Fibroblast of lung (primary cell): ENCODE measurements at places on chromosomes 12 and 14. TPM values are rescaled to one million over a fixed set of nuclear protein-coding genes. Genes with fewer than 3 reads are reported as not detected.
A peak's percentile ranks its signal among the peaks of the same experiment; 100 is the strongest.

AKAP5 gene
- 0.17 and 0.26 TPM in 2 replicates for total RNA-seq

DNA sequence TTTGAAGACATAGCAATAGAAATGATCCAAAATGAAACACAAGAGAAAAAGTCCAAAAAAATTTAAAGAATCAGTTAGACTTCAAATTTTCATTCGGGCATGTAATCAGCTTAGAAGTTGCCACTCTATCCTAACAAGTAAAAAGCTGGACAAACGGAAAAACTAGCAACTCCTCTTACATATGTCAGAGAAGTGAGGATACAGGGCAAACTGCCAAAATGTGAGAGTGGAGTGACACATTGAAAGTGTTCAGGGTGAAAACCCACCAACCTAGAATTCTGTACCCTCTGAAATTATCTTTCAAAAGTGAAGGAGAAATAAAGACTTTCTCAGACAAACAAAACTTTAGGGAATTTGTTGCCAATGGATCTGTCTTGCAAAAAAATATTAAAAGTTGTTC, 42.0 kb upstream of the CHPT1 start:
- no peak for DNase-seq

- no peak for DNase-seq
Observed at GRCh38 chr14:20472536-20473169, 3.4 kb downstream of the PNP start.

GRCh38 chr14:100644784-100645183, 57.6 kb upstream of the BEGAIN start:
- no peak for DNase-seq

KCNC2 gene
- total RNA-seq, result not detected in 2 replicates

SCNN1A gene
- total RNA-seq, result under 0.01 and 0.26 TPM in 2 replicates

DNA sequence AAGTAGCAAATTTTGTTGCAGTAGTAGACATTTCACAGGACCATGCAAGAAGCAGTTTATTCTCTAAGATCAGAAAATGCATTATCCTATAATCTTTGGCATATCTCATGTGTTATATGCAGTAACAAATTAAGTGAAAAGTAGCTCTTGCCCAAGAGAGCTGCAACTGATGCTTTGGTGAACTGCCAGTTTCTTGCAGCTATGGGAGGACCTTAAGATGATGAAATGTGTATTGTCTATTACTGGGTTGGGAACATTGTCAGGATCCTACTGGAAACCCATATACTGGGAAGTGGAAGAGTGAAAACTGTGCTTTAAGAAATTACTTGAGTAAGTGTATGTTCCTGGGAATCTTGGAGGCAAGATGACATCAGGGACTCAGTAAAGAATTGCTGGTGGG, 238.8 kb downstream of the DACT1 start:
- no peak for DNase-seq

FAM90A1 gene
- total RNA-seq, result 0.26 and 0.33 TPM in 2 replicates

DNA sequence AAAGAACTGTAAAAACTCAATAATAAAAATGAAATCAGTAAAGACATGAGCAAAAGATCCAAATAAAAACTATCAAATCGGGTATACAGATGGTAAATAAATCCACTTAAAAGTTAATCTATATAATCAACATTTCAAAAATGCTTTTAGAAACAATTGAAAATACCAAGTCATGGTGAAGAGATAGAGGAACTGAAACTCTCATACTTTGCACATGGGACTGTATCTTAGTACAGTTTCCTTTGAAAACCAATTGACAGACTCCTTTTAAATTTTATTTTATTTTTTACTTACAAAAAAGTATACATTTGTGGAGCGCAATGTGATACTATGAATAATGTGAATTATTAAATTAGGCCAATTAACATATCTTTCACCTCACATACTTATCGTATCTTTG, 98.6 kb upstream of the FAR2 start:
- DNase-seq, result no peak

DNA sequence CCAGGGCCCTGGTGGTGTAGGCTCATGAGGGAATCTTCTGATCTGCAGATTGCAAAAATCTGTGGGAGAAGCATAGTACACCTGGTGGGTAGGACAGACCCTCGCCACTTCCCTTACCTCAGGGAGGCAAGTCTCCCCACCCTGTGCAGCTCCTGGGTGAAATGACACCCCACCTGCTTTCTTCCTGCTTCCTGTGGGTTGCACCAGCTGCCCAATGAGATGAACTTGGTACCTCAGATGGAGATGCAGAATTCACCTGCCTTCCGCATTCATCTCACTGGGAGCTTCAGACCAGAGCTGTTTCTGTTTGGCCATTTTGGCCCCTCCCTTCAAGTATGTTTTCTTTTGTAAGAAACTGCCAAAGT, 4.7 kb downstream of the CLEC2D start:
- no peak for DNase-seq

GLT1D1 gene
- under 0.01 TPM in 2 replicates for total RNA-seq

POTEM gene
- total RNA-seq, result not detected in 2 replicates

GRCh38 chr14:51527073-51527472, 124.6 kb upstream of the FRMD6 start:
- DNase-seq, result peak; percentile 83

- DNase-seq, result no peak
Observed at GRCh38 chr12:115421796-115422709, 738.1 kb upstream of the TBX3 start.

OTOGL gene
- total RNA-seq, result under 0.01 and 0.17 TPM in 2 replicates

MOK gene
- total RNA-seq, result 3.6 and 4.3 TPM in 2 replicates

- no peak for DNase-seq
Observed at GRCh38 chr12:44295958-44296623, 460.2 kb downstream of the TMEM117 start.

DNA sequence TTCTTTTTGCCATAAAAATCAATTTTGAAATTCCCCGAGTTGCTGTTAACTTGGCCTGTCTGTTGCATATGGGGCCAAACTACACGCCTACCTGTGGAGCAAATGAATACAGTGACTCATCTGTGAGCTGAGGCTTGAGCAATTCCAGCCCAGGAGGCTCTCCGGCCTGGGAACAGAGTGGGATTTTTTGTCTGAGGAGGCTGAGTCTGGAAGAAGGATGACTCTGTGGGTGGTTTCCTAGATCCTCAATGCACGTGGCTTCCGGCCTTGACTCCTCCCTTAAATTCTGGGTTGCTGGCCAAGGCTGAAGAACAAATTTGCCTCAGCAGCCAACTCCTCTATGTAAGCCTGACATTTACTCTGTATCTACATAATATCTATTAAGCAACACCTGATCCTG, 124.1 kb downstream of the SSPN start:
- peak; percentile 96 for DNase-seq

- no peak for DNase-seq
Observed at GRCh38 chr14:105163040-105163742, 5.4 kb downstream of the JAG2 start.

HOXC12 gene
- total RNA-seq, result not detected in 2 replicates

DNA sequence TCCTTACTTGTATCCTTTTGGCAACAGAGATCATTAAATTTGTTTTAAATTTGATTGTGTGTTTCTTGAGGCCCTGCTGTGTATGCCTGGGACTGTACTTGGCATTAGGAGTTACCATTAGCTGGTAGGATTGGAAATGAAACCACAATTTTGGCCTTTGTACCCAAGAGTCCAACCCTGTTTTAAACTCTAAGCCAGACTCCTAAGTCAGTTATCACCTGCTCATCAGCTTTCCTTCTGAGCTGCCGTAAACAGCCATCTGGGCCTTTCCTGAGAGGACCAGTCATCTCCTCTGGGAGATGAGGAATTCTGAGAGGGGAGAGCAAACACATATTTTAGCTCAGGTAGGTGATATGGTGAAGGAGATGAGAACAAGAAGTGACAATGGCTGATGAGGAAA, 74.3 kb upstream of the SRSF5 start:
- DNase-seq, result no peak

GRCh38 chr14:91848504-91849001, 18.8 kb downstream of the TC2N start:
- DNase-seq, result no peak

DNA sequence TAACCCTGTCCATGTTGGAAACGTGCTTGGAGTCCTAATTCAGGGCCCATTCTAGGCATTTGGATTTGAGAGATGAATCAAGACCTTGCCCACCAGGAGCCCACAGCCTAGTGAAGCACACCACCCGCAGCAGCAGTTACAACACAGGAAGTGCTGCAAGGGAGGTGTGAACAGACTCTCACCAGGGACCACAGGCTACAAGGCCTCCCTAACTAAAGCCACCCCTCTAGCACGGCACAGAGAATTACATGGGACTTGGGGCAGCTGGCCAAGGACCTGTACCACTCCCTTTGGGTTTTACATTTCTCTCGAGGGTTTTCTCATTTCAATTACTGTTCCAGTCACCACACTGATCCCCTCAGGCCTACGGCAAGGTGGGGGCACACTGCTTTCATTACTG, 49.5 kb upstream of the FOXN3 start:
- DNase-seq, result no peak

DNA sequence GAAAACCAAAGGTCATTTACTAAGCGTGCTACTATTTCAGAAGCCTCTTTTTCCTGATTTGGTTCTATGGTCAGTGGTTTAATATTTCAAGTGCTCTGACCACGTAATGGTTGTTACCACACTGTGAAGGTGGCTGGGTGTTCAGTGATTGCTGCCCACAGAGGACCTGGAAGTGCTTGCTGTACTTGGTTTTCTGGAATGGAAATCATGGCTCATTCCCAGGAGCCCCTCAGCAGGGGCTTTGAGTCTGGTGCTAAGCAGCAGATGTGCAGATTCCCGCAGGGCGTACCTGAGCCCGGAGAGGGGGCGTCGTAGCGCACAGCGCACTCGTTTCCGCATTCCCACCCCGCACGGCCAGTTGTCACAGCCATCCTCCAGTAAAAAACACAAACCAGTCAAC, 50.5 kb downstream of the TRAF3 start:
- peak; percentile 61 for DNase-seq

GRCh38 chr12:127262615-127263014, 1004.4 kb upstream of the TMEM132C start:
- no peak for DNase-seq

DNA sequence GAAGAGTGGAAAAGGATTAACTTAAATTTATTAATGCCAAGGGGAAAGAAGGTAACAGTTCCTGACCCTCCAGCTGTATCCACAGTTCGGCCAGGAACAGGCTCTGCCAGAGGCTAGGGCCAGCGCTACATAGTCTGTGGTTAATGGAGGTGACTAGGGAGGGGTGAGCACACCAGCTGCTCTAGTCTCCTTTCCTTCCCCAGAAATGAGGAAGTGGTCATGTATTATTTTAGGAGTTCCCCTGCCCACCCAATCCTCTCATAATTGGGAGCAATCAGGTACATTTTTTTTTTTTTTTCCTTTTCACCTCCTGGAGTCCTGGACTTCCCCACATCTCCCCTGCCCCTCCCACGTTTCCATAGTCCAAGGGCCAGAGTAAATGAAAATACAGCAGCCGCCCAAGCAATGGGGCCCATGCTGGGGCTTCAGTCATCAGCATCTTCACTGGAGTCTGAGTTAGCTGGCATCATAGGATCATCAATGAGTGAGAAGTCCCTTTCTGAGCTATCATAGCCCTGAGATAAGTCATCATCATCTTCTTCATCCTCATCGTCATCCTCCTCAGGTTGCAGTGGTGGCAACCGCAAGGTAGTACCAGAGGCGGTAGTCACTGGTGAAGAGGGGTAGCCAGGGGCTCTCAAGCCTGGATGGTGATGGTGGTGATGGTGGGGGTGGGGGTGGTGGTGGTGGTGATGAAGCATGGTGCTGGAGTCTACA, 1.5 kb upstream of the SUPT16H start:
- DNase-seq, result no peak

DNA sequence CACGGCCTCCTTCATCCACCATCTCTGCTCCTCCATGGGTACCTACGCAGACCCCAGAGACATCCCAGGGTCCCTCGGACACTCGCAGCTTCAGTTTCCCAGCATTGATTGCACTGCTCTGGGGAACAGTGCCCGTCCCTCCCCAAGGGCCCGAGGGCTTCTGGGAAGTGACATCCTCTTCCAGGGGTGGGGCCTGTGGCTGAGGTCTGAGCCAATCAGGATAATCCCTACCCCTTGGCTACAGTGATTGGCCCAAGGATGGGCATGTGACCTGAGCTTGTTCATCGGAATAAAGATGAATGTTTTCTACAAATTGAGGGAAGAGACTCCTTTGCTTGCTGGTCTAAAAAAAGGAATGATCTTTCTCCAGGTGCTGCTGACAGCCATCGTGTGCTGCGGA, 37.3 kb upstream of the MYL2 start:
- DNase-seq, result no peak

KRT74 gene
- total RNA-seq, result not detected in 2 replicates

DNA sequence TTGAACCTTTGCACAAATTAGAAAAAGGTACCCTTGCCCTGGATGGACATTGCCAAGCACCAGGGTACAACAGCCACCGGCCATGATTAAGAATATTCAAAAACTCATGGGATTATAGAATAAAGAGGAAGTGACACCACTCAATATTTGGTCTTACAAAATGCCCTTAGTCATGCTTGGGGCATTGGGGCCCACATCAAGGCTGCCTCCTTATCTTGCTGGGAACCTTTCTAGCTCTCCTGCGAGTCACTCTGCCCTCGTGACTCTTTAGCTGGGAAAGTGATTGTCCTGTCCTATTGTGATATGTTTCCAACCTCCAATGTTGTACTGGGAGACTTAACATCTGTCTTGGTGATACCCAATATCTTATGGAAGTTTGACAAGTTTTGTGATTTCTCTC, 57.8 kb downstream of the GTF2A1 start:
- no peak for DNase-seq

DNA sequence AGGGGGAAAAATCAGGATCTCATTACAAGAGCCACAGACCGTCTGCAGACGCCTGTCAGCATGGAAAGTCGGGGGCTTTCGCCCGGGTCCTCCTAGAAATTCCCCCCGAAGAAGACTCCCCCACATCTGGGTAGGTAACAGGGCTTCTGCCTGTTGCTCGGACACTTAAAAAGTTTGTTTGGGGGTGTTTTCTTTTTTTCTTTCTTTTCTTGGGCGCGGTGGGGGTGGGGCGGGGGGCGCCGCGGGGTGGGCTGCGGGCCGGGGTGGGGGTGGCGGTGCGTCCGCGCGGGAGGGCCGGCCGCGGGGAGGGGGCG, 358 bp downstream of the ELK3 start:
- DNase-seq, result no peak

- DNase-seq, result no peak
Observed at GRCh38 chr14:85039353-85039626, 490.7 kb upstream of the FLRT2 start.

GRCh38 chr12:14384783-14385638, 19.5 kb downstream of the ATF7IP start:
- DNase-seq, result peak; percentile 96

TMEM63C gene
- 0.66 TPM in 1 of 2 replicates, not detected in the other for total RNA-seq

DNA sequence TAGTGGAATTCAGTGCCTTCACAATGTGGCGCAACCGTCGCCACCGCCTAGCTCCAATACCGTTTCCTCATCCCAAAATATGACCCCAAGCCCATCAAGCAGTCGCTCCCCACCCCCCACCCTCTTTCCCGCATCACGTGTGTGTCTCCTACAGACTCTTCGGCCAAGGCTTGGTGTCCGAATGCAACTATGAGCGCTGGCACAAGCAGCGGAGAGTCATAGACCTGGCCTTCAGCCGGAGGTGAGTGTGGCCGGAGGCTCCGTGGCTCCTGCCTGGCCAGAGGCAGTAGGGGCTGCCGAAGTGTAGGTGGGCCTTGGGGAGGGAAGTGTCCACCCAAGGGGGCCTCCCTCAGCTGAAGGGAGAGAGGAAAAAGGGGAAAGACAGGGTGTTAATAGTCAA, 15.8 kb downstream of the CYP46A1 start:
- DNase-seq, result no peak

PTHLH gene
- total RNA-seq, result 0.26 and 1.8 TPM in 2 replicates

KLRK1 gene
- total RNA-seq, result not detected in 2 replicates

GRCh38 chr12:25025260-25025659, 76.4 kb upstream of the BCAT1 start:
- no peak for DNase-seq

EPYC gene
- total RNA-seq, result not detected in 2 replicates

GRCh38 chr12:34338751-34339150, 316.5 kb downstream of the ALG10 start:
- no peak for DNase-seq
